Tibial nerve (tissue), 4 donors: ENCODE measurements at places on chromosomes 3 and 15. TPM values are rescaled to one million over a fixed set of nuclear protein-coding genes. Genes with fewer than 3 reads are reported as not detected.

- no peak for DNase-seq
- no peaks in the 10 kb centered on the region for H3K27me3 ChIP-seq
- no peaks in the 10 kb centered on the region for H3K4me1 ChIP-seq
- no peak overlapping the region for H3K4me3 ChIP-seq
- no peak overlapping the region for H3K27ac ChIP-seq
Observed at GRCh38 chr15:90857337-90857736, 11.1 kb upstream of the FURIN start.

DNA sequence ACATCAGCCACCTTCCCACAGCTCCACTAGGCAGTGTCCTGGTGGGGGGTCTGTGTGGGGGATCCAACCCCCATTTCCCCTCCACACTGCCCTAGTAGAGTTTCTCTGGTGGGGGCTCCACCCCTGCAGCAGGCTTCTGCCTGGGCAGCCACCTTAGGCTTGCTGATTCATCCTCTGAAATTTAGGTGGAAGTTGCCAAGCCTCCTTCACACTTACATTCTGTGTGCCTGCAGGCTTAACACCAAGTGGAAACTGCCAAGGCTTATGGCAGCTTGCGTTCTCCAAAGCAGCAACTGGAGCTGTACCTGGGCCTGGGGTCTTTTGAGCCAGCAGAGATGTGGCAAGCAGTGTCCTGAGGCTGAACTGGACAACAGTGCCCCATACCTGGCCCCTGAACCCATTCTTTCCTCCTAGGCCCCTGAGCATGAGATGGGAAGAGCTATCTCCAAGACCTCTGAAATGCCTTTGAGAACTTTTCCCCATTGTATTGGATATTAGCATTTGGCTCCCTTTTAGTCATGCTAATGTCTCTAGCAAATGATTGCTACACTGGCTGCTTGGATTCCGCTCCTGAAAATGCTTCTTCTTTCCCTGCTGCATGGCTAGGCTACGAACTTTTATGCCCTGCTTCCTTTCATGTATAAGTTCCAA is 32.5 kb downstream of the CPN2 start:
- H3K4me1 ChIP-seq: peaks cover 28% of the 10 kb centered on the region
- peaks cover 3% of the 10 kb centered on the region for H3K27me3 ChIP-seq
- H3K4me3 ChIP-seq: no peak overlapping the region
- no peak overlapping the region for H3K27ac ChIP-seq
- no peaks in the 10 kb centered on the region for H3K36me3 ChIP-seq

- no peaks in the 10 kb centered on the region for H3K27me3 ChIP-seq
- H3K4me3 ChIP-seq: no peak overlapping the region
- peak; percentile 18 for DNase-seq
- no peak overlapping the region for H3K27ac ChIP-seq
- no peaks in the 10 kb centered on the region for H3K4me1 ChIP-seq
Observed at GRCh38 chr3:81581966-81582599, 179.4 kb downstream of the GBE1 start.

DNA sequence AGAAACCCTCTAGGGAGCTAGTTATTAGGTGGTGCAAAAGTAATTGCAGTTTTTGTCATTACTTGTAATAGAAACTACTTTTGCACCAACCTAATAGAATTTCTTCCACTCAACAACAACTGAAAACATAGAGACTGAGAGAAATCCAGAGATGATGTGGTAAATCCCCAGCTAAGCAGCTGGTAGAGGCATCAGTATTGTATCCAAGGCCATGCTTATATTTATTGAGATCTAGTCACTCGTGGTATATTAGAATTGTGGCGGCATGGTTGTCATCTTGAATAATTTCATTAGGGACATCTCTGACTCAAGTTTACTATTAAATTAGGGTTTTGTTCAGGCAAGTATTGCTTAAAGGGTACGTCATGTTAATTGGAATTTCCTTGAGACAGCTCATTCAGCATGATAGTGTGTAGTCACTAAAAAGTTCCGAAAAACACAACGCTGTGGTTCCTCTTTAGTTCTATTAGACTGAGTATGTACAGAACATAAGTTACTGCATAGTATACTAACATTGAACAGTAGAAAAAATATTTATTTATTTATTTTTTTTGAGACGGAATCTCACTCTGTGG is 35.3 kb downstream of the PAK2 start:
- no peaks in the 10 kb centered on the region for H3K36me3 ChIP-seq
- DNase-seq: no peak
- no peaks in the 10 kb centered on the region for H3K27me3 ChIP-seq
- no peak overlapping the region for H3K4me3 ChIP-seq

DNA sequence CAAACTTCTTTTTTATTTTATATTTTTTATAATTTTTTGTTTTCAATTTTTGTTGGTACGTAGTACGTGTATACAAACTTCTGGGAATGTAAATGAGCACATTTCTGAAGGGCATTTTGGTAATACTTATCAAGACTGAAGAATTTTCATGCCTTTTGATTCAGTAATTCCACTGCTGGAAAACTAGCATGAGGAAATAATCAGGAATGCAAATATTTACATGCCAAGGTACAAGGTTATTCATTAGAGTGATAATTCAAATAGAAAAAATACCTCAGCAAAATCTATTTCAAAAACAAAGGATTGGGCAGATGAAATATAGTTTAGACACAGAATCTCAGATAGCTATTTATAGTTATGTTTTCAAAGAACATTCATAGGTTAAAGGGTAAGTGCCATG is 128.7 kb downstream of the DMXL2 start:
- H3K36me3 ChIP-seq: no peaks in the 10 kb centered on the region
- no peak for DNase-seq

The ANKUB1 gene
- 0.84 TPM for total RNA-seq

The CD86 gene
- total RNA-seq: 6.6 TPM
